ENCODE measurements at places on chromosomes 7 and 10. TPM values are rescaled to one million over a fixed set of nuclear protein-coding genes. Genes with fewer than 3 reads are reported as not detected.

Gene SVOPL
- total RNA-seq, result not detected

Gene PKD2L1
- total RNA-seq, result not detected

Gene AQP1
- total RNA-seq, result 36.2 TPM

Gene SP4
- 4.7 TPM for total RNA-seq

Gene MMP21
- not detected for total RNA-seq

Gene HOXA5
- total RNA-seq, result not detected

Gene PRF1
- not detected for total RNA-seq

Gene MCM10
- 0.81 TPM for total RNA-seq

Gene TDRD1
- 4.7 TPM for total RNA-seq

Gene GPR146
- 1.2 TPM for total RNA-seq

Gene PTPRN2
- 0.32 TPM for total RNA-seq

Gene KCNIP2
- 1.7 TPM for total RNA-seq

Gene PPP3CB
- total RNA-seq, result 32.7 TPM

Gene CLIP2
- total RNA-seq, result 50.5 TPM

Gene GHRHR
- total RNA-seq, result not detected

Gene CYP2C19
- total RNA-seq, result not detected

Gene IGF2BP3
- 7.6 TPM for total RNA-seq

Gene DGKI
- 3.5 TPM for total RNA-seq

Gene RAPGEF5
- total RNA-seq, result 0.49 TPM

Gene ATP6V0E2
- 16.7 TPM for total RNA-seq

Gene INSYN2A
- total RNA-seq, result 0.16 TPM

Gene BRAT1
- 28.6 TPM for total RNA-seq

Gene MRC1
- not detected for total RNA-seq

Gene BMPER
- total RNA-seq, result 93.3 TPM

Gene MYO1G
- 0.12 TPM for total RNA-seq

Gene PRSS37
- total RNA-seq, result not detected

Gene IFIT1B
- total RNA-seq, result under 0.01 TPM

Gene MYL10
- not detected for total RNA-seq

Gene ACTL6B
- not detected for total RNA-seq

Gene PGAM2
- total RNA-seq, result 0.32 TPM

Gene TACC2
- total RNA-seq, result 7.0 TPM

Gene CYP2E1
- 1.3 TPM for total RNA-seq

Gene MCM7
- 12.8 TPM for total RNA-seq

Gene SPDYE11
- total RNA-seq, result not detected

Gene NPSR1
- total RNA-seq, result not detected

Gene CUZD1
- total RNA-seq, result 0.32 TPM

Gene EPHA1
- total RNA-seq, result not detected

Gene ANXA8L1
- not detected for total RNA-seq

Gene CHST3
- total RNA-seq, result 52.9 TPM

Gene CYP3A7
- not detected for total RNA-seq

Gene MNX1
- total RNA-seq, result not detected

Gene ADARB2
- total RNA-seq, result not detected

Gene AKR1C4
- not detected for total RNA-seq

Gene OPN1SW
- total RNA-seq, result not detected

Gene KLF14
- 0.12 TPM for total RNA-seq

Gene AFAP1L2
- 1.8 TPM for total RNA-seq

Gene PDE1C
- 63.1 TPM for total RNA-seq

Gene CRYGN
- total RNA-seq, result 0.16 TPM
